ENCODE measurements at places on chromosomes 11 and 22.
A peak's percentile ranks its signal among the peaks of the same experiment; 100 is the strongest.

GRCh38 chr11:74570266-74571061 lies 21.9 kb upstream of the POLD3 start:
- DNase-seq: peak; percentile 46

DNA sequence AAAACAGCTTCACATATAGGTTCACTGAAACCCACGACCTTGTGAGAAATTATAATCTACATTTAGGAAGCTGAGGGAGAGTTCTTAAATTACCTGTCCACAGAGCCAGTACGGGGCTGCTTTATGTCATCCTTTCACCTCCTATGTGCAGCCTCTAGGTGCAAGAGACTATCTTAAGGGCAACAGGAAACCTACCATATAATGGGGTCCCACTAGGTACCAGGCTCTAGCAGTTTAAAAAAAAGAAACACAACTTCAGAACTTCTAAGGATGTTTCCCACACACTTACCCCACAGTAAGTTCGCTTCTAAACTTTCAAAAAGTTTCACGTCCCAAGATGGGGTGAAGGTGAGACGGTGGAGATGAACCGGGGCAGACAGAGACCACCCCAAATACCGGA lies 573 bp downstream of the STK33 start:
- DNase-seq: no peak

DNA sequence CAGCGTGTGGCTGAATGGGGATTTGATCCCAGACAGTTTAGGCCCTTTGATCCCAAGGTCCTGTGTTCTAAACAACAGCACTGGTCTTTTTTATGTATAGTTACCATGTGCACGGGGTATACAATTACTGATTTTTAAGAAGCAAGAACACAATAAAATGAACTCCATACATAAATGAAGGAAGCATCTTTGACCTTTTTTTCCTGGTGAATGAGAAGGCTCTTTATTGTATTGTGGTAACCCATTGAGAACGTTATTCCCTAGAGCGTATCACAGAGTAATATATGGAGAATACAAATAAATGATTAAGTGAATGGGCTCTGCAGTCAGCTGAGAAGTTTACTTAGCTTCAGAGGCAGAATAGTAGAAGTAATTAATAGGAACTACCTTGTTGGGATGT lies 563.6 kb downstream of the NTM start:
- DNase-seq: no peak

DNA sequence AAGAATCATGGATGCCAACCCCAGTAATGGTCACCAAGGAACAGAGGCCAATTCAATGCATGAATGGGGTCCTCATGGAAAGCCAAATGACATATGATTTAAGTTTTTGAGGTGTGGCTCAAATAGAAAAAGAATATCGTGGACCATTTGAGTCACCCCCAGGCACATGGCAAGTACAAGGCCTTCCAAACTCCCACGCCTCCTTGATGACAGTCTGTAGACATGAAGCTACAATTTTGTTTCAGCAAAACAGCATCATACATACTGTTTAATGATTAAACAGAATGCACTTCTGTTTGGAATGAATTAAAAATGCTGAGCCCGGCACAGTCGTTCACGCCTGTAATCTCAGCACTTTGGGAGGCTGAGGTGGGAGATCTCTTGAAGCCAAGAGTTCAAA lies 7.4 kb downstream of the FADD start:
- DNase-seq: no peak

GRCh38 chr11:57164317-57164716 lies 17.4 kb upstream of the LRRC55 start:
- DNase-seq: no peak

GRCh38 chr22:17639247-17639741 lies 737 bp downstream of the BCL2L13 start:
- DNase-seq: peak; percentile 20

DNA sequence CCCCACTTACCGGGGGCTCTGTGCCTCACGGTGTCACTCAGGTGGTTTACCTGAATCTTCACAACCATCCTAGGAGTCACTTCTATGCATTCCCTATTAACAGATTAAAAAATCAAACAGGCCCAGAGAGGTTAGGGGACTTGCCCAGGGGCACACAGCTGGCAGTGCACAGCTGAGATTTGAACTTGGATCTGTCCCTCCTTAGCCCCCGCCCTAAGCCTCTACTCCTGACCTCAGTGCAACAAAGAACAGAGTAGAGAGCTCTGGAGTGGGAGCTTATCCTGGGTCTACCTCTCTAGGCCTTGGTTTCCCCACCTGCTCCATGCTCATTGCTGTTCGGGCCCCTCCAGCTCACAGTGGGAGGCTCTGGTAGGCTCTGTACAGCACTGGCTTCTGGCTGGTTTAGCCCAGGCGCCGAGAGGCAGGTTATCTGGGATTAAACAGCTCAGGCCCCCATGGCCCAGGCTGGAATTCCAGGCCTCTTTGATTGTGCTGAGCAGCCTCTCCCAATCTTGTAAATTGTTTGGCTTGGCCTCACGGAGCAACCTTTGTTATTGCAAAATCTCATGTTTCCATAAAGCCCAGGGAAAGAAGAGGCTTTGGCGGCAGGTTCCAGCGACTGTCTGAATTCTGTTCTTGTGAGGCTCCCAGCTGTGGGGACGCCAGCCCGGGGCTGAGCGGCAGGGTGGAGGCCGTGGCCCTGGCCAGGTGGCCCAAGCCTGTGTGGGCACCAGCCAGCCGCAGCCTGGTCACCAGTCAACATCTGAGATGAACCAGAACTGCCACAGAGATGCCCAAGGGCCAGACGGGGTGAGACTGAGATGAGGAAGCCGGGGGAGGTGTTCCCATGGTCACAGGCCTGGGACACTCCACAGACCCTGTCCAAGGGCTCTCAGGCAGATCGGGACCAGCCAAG lies 28.9 kb upstream of the SHISAL1 start:
- no peak for DNase-seq

DNA sequence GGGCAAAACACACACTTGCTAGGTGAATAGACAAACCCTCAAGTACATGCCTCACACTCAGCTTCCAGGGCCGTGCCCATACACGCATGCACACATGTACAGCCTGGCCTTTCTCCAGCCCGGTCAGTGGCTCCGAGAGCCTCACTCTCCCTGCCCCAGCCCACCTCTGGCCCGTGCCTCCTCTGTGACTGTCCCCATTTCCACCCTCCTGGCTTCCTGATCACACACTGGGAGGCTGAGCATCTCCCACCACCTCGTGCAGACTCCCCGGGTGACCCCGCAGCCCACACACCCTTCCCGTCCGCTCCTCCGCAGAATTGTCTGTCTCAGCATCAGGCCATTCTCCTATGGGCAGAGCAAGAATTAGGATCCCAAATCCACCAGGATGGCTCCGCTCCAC lies 634.1 kb downstream of the TBC1D22A start:
- DNase-seq: no peak

DNA sequence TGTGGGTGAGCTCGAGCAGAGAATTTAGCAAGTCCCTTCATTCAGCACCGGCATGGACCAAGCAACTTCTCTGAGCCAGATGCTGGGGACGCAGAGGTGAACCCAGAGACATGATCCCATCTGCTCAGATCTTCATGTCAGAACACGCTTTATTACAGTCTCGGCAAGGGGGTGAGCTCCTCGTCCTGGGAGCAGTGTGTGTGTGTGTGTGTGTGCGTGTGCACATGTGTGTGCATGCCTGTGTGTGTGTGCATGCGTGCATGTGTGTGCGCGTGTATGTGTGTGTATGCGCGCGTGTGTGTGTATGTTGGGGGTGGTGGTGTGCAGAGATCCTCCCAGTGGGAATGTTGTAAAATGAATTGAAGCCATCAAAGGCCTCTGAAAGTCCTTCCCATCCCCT lies 9.8 kb downstream of the MIAT start:
- no peak for DNase-seq

GRCh38 chr11:78072455-78072854 lies 7.2 kb downstream of the NDUFC2 start:
- no peak for DNase-seq

DNA sequence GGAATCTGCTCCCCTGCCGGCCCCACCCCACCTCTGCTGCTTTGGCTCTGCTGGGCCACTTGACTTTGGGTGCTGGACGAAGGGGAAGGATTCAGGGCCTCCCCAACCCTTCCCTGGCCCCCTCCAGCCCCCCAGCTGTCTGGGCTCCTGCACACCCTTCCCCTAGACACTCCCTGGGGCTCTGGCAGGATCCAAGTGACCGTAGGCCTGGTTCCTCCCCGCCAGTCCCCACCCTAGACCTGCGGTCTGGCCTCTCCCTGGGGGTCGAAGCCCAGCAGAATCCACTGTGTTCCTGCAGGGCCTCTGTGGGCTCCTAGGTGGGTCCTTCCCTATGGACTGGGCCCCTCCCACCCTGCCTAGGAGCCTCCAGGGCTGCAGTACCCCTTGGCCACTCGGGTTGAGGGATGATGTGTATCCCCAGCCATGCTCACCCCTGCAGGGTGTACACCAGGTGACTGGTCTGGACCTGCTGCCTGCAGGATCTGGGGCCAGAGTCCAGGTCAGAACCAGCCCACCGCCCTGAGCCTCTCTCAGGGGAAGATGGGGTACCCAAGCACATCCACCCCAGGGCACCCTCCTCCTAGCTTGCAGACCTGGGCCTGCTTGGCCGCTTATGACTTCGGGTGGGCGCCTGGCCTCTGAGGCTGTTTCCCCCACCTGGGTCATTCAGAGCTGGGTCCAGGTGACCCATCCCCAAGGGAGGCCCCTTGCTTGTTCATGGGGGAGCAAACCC lies 5.6 kb downstream of the PIM3 start:
- DNase-seq: no peak

DNA sequence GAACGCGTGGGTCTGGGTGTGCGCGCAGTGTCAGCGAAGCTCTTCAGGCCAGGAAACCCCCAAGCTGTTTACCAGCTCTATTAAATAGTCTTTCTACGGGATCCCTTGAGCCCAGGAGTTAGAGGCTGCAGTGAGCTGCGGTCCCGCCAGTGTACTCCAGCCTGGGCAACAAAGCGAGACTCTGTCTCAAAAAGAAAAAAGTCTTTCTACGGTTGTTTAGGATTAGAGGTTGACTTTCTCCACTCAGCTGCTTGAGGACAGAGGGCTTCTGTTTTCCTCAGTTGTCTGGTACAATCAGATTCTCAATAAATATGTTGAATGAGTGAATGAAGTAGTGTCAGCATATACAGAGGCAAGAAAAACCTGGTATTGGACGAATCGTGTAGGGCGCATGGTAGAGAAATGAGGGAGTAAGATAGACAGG lies 619 bp downstream of the SART1 start:
- DNase-seq: no peak

Data from HT1080 (cell line).